ENCODE measurements at places on chromosomes 2 and 18.
A peak's percentile ranks its signal among the peaks of the same experiment; 100 is the strongest.

DNA sequence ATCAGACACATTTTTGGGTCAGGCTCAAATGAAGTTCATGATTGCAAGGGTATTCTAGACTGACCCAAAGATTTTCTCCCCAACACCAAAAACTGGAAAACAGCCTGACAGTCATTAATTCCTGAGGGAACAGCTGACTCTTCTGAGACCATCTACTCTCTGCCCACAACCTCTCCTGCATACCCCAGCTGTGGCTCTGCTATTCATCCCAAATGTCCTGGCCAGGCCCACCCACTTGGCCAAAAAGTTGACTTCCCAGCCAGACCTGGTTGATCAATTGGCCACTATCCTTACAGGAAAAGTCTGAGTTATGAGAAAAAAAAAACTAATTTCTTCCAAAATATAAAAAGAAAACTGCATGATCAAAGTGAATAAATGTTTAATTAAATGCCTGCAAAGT is 103.8 kb upstream of the ST3GAL5 start:
- DNase-seq = no peak

GRCh38 chr2:15298770-15299169 is 262.4 kb downstream of the NBAS start:
- peak; percentile 95 for DNase-seq

DNA sequence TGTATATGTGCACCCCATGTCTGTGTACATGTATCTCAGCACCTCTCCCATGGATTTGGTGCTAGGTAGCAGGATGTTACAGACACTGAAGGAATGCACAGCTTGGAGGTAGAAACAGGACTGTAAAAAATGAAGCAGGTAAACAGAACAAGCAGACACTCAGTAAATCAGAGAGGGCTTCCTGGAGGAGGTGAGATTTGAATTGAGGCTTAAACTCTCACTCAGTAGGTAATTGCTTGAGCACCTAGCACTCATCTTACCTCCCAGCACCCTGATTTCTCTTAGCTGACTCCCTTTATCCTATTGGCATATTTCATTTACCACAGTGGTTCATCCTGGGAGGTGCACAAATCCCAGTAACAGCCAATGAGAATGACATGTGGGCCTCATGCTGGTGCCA is 537.9 kb upstream of the RAB6C start:
- DNase-seq = no peak

DNA sequence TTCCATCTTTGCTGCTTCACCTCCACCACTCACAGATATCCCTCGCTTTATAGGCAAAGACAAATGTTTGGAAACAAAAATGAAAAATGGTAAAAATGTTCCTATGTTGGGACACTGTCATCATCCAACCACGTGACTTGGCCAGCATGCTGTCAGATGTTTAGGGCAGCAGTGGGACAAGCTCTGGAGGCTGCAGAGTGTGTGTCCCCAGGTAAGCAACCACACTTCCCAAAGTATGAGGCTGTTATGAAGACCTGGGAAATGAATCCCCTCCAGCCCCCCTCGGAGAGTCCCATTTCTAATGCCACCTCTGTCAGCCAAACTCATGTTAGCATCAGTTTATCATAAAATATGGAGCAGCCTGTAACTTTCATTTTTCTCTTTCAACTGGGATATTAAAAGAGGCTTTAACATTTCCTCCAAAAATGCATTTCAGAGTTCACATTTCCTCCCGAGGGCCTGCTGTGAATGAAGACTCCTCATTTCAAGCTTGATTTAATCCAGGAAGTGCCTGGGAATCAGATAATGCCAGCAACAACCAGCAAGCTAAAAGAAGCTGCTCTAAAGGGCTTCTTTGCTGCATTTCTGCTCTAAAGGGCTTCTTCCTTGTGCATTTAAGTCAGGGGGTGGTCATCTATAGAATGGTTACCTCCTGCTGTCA is 66.2 kb downstream of the APOB start:
- DNase-seq = no peak

GRCh38 chr2:194363878-194364277 is 1293.1 kb upstream of the SLC39A10 start:
- DNase-seq = no peak

DNA sequence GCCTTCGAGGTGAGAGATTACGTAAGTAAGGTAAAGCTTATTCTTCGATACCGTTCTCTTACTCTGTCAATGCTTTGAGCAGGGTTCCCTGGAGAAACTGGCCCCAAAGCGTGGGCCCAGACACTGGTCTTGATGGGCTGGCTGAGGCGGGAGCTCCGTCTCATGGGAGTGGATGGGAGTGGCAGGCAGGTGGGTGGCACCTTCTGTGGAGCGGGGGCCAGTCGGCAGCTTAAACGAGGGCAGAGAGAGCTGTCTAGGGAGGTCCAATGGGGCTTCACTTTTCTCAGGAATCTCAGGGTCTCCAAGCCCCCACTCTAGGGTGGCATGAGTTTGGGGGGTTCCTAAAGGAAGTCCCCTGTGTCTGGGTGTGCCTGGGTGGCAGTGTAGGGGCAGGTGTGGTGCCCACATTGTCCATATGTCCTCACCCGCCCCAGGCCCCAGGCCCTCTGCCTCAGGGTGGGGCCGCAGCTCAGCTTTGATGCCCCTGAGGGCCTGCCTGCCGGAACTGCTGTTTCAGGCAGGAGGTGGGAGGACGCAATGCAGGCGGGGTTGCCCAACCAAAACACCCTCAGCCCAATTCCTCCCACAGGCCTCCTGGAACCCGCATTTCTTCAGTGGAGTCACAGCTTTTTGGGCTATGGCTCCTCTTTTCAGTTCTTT is 32.5 kb upstream of the FOSL2 start:
- DNase-seq = no peak

- DNase-seq = no peak
Observed at GRCh38 chr18:69161383-69162028, 239.2 kb upstream of the DOK6 start.

DNA sequence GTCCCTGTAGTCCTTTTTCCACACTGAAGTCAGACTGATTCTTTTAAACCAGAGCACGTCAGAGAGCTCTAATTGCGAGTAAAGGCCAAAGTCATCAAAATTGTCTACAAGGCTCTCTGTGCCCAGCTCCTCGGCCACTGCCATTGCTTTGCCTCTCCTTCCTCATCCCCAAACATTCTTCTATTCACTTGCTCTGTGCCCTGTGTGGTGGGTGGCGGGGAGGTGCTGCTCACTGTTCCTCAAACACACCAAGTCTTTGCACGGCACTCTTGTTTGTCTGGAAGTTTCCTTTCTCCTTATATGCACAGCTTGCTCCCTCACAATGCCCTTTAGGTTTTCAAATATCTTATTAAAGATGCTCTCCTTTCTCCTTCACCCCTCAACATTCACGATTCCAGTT is 100.1 kb upstream of the FSHR start:
- no peak for DNase-seq

DNA sequence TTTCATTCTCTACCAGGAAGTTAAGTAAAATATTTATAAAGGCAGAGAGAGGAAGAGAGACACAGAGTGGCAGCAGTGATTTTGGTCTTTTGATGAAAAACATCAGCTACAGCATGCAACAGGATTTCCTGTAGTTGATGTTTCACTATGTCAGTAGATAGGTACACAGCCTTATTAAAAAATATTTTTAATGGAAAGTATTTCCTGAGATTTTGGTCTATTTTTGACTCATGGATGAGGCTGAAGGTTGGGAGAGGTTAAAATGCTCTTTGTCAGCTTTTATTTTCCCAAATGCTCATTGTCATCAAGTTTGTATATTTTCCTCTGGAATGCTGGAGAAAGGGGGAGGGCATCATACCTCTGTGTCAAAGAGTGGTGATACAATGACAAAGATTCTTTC is 1112.5 kb downstream of the CBLN2 start:
- DNase-seq = no peak

GRCh38 chr18:78645216-78645615 is 334.4 kb upstream of the SALL3 start:
- DNase-seq = no peak

DNA sequence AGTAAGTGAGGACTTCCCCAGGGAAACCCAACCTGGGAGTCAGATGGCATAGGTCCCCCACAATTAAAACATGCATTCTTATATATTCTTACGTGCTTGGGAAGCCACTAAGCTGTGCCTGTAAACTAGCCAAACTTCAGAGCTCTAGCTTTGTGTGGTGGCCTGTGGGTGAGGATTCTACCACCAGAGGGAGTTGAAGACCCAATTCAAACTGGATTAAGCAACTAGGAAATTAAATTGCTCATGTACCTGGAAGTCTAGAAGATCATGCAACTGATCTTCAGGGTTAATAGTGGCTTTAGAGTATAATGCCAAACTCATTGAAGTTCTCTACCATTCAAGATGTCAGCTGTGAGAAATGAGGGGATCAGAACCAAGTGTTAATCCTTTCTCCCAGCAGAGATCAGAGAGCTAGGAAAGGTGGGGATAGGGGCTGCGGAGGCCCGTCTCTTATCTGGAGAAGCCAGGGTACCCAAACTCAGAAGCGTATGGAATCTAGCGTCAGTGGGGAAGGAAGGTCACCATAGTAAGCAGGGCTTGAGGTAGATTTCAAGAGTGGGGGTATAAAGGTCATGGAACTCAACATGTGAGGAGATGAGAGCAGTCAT is 53.2 kb upstream of the CCDC85A start:
- DNase-seq = peak; percentile 46

DNA sequence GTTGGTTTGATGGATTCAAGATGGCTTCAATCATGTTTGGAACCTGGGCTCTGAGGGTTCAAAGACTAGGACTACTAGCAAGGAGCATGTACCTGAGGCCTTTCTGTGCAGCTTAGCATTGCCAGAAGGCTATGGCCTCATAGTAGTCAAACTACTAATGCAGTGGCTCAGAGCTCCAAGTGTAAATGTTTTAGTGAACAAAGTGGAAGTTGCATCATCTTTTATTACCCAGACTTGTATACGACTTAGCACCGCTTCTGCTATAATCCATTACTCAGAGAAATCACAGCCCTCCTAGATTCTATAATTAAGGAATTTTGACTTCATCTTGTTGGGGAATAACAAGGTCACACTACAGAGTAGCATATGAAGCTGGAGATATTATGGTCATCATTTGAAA is 210.5 kb downstream of the ERBB4 start:
- DNase-seq = peak; percentile 7

DNA sequence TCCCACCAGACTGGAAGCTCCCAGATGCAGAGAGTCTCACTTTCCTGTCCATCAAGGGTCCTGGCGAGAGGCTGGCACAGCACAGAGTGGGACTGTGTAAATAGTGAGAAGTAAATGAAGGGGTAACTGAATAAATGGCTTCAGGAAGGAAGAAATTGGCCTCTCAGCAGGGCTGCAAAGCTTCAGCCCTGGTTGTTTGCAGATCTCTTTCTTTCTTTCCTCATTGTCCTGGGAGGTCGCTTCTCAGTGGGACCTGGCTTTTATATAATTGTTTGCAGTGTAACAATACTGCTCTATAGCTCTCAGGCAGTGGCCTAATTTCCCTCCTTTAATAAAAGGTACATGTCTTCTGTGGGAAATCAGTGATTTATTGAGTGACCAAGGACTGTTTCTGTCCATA is 74.9 kb upstream of the GPR45 start:
- DNase-seq = no peak

DNA sequence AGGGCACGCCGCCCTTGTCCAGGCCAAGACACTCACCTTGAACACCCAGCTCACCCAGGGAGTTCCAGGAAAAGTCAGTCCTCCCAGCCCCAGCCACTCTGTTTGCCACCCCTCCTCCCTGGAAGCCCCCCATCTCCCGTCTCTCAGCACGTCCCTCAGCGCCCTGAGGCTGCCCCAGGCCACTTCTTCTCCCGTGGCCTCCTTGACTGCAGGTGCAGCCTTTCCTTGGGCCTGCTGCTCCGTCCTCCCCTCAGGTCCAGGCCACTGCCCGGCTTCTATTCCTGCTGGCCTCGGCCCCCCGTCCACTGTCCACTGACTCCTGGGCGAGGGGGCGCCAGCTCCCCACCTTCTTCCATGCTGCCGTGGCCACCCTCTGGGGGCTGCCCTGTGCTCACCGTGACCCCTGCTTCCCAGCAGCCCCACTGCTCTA is 239.1 kb downstream of the HDAC4 start:
- no peak for DNase-seq

DNA sequence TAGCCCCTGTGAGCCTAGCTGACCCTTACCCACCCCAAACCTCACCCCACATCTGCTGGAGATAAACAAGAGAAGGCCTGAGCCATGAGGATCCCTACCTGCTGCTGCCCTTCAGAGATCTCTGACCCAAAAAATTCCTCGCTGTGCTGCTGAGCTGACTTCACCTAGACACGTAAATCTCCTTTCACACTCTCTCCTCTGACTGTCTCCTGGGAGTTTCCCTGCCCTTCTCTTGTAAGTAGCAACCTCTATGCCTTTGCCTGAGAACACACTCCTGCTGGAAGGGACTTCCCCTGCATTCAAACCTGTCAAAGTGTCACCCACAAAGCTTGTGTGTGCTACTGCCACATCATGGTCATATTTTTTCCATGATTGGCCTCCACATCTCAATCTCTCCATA is 134.2 kb upstream of the NOL4 start:
- DNase-seq = no peak

GRCh38 chr18:63508596-63508995 is 31.8 kb downstream of the SERPINB5 start:
- no peak for DNase-seq

GRCh38 chr2:53636596-53636995 is 131.0 kb upstream of the CHAC2 start:
- no peak for DNase-seq

DNA sequence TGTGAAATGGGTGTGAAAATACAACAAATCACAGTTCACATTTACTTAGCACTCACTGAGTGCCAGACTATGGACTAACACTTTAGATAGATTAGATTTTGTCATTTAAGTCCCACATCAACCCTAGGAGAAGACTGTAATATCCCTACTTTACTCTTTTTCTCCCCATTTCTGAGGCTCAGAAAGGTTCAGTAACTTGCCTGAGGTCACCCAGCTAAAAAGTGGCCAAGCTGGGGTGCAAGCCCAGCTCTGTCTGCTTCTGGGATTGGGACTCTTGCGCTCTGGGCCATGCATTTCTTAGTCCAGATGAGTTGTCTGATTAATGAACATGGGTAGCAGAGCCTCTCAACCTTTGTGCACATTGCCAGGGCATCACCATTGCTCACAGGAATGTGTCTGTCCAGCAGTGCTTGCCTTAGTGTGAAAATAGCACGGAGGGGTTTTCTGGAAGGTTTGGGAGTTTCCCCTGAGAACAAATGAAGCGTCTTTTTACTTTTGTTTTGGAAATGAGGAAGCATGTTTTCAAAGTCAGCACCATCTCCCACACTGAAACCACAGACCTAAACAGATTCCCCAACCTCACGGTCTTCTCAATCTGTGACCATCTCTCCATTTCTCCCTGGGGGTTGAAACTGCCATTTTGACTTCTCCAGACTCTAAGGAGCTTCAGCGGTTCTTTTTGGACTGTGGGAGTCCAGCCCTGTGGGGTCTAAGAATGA is 31.9 kb downstream of the NRP2 start:
- DNase-seq = no peak

GRCh38 chr18:22385718-22386117 is 32.0 kb downstream of the CTAGE1 start:
- DNase-seq = peak; percentile 96

- DNase-seq = no peak
Observed at GRCh38 chr2:191446910-191447309, 201.7 kb downstream of the MYO1B start.

- DNase-seq = no peak
Observed at GRCh38 chr2:221546505-221547225, 25.4 kb downstream of the EPHA4 start.

GRCh38 chr18:26022585-26022984 is 67.8 kb downstream of the SS18 start:
- no peak for DNase-seq

GRCh38 chr2:187617905-187618304 is 63.7 kb upstream of the TFPI start:
- DNase-seq = no peak

All from HCEC 1CT (cell line).